ENCODE measurements at places on chromosomes 1 and 21.

GRCh38 chr1:91851130-91852010 is 34.6 kb downstream of the TGFBR3 start:
- peak; percentile 69 for DNase-seq

DNA sequence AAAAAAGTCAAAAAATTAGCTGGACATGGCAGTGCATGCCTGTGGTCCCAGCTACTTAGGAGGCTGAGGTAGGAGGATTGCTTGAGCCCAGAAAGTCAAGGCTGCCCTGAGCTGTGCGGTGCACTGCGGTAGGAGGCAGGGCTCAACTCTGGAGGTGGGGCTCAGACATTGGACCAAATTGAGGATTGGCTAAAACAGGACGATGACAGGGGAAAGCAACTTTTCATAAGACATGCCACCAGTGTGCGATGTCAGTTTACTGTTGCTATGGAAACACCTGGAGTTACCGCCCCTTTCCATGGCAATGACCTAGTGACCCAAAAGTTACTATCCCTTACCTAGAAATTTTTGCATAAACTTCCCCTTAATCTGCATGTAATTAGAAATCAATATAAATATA is 85.3 kb downstream of the DISP3 start:
- no peak for DNase-seq

DNA sequence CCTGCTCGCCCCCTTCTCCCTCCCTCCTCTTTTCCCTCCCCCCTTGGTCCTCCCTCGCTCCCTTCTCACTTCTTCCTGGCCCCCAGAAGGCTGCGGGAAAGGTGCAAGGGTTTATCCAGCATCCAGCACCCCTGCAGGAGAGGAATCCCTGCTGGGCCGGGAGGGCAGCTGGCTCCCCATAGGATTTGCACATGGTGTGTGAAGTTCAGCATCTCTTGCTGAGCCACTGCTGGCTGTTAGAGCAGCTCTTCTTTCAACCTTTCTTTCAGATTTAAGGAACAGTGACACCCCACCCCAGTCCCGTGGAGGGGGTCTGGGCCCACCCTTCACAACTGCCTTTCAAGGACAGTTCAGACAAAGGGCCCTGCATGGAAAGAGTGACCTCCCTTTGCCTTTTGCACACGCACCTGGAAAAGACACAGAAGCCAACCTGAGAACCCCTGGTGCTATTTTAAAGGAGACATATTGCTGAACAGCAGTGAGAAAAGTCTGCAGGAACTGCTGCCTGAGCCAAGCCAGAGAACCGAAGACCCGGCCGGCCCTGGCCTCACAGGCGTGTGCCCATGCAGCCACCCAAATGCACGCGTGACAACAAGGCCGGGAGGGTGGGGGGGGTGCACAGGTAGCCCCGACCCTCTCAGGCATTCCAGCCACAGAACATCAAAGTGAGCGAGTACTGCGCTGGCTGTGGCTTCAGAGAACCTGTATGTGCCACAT is 66.6 kb downstream of the SLC37A1 start:
- DNase-seq: no peak

DNA sequence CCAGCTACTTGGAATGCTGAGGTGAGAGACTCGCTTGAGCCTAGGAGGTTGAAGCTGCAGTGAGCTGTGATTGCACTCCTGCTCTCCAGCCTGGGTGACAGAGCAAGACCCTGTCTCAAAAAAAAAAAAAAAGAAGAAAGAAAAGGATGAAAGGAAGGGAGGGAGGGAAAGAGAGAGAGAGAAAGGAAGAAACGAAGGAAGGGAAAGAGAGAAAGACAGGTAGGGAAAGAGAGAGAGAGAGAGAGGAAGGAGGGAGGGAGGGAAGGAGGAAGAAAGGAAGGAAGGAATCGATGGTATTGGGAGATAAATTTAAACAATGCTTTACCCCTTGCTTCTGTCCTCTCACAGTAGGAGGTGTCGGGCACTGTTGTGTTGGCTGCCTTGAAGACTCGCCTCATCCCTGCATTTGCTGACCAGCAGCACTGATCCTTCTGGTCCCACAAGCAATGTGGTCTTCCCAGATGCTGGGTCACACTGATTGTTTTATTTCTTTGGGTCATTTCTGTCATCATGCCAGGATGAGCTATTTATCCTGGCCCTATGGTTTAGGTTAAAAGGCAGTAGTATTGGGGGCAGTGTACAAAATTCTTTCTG is 30.9 kb downstream of the GPR137B start:
- DNase-seq: no peak

DNA sequence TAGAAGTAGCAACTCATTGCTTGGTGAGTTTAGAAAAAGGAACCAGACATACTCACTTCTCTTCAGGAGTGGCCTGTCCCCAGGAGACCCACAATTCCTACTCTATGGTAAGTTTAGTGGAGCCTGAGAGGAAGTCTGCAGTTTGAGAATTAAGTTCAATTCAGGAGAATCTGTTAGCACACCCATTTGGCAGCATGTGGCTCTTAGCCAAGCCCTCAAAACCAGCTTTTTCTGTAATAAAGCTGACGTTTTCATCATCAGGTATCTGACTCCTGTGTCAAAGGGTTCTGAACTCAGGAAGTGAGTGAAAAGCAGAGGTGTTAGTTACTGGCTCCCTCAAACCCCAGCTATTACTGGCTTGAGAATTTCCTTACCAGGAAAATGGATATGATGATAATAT is 20.4 kb upstream of the RGS16 start:
- no peak for DNase-seq

- DNase-seq: no peak
These were observed 121.8 kb downstream of the TOMM20 start for GRCh38 chr1:235006816-235007215.

GRCh38 chr1:213669964-213670691 is 317.6 kb upstream of the PROX1 start:
- DNase-seq: peak; percentile 100

GRCh38 chr1:43902058-43902831 is 31.4 kb upstream of the ARTN start:
- DNase-seq: peak; percentile 36

GRCh38 chr1:168826269-168826668 is 97.3 kb upstream of the DPT start:
- no peak for DNase-seq

DNA sequence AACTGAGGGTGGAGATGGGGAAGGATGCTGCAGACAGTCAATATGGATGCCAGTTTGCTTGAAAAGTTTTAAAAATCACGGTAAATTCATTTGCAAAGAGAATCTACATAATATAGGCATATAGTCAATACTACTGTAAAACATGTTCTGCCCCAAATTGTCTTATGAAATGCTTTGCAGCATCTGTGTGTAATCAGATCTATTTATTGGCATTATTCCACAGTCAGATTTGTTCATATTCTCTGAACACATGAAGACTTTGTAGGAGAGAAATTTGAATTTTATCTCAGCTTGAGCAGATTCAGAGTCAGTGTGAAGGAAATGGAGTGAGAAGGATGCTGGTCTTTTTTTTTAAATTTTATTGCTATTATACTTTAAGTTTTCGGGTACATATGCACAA is 88.5 kb downstream of the PLPPR4 start:
- DNase-seq: no peak

DNA sequence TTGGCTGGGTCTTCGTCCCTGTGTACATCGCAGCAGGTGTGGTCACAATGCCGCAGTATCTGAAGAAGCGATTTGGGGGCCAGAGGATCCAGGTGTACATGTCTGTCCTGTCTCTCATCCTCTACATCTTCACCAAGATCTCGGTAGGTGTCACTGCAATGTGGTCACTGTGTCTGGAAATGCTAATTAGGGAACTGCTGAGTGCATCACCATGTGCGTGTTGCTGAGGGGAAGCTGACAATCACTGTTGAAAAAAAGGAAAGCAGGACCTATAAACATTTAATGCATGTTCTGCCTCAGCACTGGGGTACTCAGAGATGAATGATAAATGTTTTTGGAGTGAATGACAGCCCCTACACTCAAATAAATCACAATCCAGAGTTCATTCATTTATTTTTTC is 6.8 kb downstream of the SLC5A9 start:
- no peak for DNase-seq

DNA sequence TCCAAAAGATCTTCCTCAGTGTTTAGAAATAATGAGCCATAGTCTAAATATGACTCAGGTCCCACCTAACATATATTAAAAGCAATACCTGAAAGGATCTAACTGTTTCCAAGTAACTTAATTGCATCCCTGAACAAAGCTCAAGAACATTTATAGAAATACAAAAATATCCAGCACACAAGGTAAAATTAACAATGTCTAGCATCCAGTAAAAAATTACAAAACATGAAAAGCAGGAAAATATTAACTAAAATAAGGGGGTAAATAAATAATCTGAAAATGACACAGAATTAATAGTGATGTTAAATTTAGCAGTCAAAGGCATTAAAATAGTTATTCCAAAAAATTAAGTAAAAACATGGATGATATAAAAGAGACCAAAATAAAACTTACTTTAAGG is 21.3 kb upstream of the VANGL1 start:
- DNase-seq: no peak

- DNase-seq: no peak
These were observed 14.5 kb downstream of the AGPAT3 start for GRCh38 chr21:43879348-43880110.

GRCh38 chr1:66980745-66981367 is 56.1 kb downstream of the MIER1 start:
- peak; percentile 84 for DNase-seq

- peak; percentile 77 for DNase-seq
These were observed 9.0 kb upstream of the FAM131C start for GRCh38 chr1:16082283-16083038.

GRCh38 chr1:53581476-53581875 is 122.3 kb downstream of the DMRTB1 start:
- no peak for DNase-seq

DNA sequence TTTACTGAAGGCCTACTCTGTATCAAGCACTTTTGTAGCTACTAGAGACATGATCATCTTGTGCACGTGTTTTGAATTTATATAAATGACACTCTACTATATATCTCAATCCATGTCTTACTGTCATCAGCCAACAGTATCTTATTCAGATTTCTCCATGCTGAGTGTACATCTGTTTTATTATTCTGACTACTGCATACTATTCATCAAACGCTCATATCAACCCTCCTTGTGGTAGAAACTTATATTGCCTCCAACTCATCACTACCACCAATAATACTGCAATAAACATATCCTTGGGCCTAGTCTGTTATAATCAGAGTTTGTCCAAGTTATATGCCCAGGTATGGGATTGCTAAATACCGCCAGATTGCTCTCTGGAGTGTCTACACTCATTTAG is 81.6 kb upstream of the IRF2BP2 start:
- peak; percentile 26 for DNase-seq

DNA sequence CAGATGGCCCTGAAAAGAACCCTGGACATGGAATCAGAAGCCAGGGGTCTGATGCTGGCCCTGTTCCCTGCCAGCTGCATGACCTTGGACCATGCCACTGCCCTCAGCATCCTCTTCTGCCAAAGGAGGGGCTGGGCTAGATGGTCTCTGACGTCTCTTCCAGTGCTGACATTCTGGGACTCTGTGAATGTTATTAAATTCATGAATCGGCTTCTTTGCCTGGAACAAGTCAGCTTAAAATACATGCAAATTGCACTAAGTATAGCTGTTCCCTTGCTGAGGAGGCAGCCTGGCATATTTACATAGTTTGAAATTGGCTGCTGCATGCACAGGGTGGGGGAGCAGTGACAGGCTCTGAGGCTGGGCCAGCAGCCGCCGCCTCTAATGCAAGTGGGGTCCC is 23.8 kb downstream of the KCNA2 start:
- no peak for DNase-seq

DNA sequence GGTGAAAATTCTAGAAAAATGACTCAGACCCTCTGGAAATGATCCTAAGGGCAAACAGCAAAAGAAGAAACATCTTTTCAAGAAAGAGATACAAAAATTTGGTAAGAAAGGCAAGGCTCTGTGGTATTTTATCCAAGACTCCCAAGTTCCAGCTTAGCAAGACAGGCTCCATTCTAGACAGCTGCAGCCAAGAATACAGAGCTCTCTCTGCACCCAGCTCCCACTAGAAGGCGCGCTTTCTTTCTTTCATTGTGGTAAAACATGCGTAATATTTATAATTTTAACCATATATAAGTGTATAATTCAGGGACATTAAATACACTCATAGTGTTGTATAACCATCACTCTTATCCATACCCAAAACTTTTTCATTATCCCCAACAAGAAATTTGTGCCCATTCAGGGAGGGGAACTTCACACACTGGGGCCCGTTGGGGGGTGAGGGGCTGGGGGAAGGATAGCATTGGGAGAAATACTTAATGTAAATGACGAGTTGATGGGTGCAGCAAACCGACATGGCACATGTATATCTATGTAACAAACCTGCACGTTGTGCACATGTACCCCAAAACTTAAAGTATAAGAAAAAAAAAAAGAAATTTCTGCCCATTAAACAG is 2.2 kb upstream of the HFM1 start:
- peak; percentile 50 for DNase-seq

- DNase-seq: no peak
These were observed 69.3 kb downstream of the RPS6KC1 start for GRCh38 chr1:213120386-213120785.

DNA sequence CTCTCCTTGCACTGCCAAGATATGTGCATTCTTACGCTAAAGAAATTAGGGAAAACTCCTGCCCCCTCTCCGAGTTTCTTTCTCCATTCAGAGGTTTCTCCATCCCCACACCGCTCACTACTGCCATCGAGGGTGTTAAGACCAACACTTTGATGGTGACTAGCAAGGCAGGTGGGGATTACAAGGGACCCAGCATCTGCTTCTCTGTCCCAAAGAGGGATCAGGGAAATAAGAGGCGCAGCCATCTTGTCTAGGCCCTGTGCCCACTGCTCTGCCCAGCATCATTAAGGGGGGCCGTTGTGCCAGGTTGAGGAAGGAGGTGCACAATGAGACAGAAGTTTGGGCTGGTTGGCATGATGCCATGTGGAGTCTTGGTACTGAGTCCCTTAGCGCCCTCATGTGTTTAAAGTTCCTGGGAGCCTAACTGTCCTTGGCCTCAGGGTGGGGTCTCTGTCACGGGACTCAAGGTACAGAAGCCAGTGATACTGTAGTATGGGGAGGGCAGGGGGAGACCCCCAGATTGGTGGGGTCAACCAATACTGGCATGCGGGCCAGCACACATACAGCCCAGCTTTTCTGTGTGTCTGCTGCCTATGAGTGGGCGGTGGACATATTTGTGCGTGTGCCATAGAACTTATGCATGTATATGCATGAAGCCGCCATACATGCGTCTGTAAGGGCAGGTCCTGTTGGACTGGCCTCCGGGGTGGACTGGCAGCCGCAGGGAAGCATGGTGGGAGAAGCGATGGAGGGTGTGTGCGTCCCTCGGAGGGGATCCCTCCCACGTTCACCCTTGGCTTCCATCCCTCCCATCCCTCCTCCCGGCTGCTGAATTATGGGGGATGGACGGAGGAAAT is 5.5 kb downstream of the EFNA3 start:
- DNase-seq: peak; percentile 82

DNA sequence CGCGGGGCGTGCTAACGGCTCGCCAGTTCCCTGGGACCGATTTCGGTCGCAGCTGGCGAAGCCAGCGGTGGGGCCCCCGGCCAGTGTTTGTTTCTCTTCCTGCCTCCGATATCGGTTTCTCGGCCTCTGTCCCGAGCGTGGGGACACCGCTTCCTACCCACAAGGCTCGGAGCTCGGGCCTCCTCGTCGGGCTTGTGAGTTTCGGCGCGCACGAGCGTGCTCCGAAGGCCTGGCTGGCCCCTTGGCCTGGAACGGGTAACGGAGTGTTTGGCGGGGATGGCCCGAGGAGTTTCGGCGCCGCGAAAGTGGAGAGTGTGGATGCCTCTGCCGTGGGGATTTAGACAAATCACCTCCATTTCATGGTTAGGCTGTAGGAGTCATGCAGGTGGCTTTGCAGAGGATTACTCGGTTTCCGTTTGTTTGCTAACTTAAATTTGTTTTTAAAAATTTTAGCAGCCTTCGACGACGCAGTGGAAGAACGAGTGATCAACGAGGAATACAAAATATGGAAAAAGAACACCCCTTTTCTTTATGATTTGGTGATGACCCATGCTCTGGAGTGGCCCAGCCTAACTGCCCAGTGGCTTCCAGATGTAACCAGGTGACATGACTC is 559 bp downstream of the RBBP4 start:
- no peak for DNase-seq
